ENCODE measurements at places on chromosomes 3 and 15.

DNA sequence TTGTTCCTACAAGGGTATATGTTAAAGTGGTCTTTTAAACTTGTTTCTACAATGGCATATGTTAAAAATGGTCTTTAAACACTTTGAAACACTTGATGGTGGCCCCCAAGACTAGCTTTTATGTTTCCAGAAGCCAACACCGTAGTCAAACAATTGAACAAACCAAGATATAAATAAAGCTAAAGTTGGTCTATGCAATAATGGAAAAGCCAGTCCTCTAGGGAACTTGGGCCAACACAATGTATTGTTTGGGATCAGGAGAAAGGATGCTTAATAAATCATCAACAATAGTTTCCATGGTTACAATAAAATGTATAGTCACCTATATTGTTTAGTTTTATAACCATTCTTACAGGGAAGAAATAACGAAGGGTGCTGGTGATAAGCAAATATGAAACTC, 137.2 kb downstream of the RORA start:
- DNase-seq = no peak

- no peak for DNase-seq
These were observed 332.7 kb upstream of the THBS1 start for GRCh38 chr15:39248204-39248603.

- DNase-seq = no peak
These were observed 981.3 kb upstream of the ALCAM start for GRCh38 chr3:104385421-104385820.

GRCh38 chr15:61530769-61531168, 301.7 kb upstream of the RORA start:
- no peak for DNase-seq

DNA sequence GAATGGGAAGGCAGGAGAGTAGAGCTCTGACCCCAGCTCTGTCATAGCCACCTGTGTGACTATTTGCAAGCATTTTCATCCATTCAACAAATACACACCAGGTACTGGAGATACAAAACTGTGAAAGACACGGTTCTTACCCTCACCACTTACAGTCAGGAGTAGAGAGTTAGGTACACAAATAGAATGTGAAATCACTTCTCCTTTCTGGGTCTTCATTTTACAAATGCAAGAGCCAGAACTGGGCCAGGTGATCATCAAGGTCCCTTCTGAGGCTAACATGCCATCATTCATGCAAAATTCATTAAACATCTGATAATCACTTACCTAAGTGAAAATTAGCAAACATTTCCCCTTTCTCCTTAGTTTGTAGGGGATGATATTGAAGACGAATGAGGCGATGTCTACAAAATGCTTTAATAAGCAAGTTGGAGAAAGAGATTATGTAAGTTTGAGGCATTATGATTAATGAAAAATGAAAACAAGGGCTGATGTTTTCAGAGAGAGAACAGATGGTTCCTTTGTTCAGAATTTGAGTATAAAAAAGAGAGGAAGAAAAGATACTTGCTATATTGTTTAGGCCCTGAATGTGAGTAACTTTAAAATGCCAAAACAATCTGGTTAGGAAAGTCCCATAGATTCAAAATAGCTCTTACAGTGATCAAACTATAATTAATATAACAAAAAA, 88.6 kb downstream of the LPP start:
- no peak for DNase-seq

DNA sequence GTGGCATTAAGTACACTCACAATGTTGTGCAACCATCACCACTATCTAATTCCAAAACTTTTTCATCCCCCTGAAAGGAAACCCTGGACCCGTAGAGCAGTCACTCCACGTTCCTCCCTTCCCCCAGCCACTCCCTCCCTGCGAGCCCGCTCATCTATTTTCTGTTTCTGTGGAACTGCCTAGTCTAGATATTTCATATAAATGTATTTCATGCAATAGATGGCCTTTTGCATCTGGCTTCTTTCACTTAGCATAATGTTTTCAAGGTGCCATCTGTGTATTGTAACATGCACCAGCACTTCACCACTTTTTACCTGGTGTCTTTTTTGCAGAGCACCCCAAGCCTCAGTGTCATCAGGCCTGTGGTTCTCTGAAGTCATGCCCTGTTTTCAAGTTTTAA, 10.7 kb downstream of the CGNL1 start:
- DNase-seq = no peak

- no peak for DNase-seq
These were observed 11.7 kb upstream of the FSTL1 start for GRCh38 chr3:120462409-120462959.

GRCh38 chr3:161415506-161416231, 44.4 kb upstream of the SPTSSB start:
- no peak for DNase-seq

DNA sequence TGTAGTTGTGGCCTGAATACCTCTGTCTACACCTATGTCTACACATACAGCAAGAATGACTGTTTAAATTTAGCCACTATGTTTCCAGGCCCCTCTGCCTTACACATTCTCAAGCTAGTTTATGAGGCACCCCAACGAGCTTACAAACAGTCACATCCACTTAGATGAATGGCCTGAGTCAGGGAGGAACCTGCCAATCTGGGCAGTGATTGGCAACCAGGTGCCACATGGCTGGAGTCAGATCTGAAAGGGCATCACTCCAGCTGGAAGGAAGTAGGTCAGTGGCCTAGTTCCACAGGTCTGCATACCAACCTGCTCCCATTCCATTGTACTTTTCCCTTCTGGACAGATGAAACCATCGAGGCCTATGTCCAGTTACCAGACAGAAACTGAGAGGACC, 136.3 kb downstream of the FOXP1 start:
- no peak for DNase-seq

- DNase-seq = no peak
These were observed 187.3 kb downstream of the SUCNR1 start for GRCh38 chr3:152060701-152061100.

DNA sequence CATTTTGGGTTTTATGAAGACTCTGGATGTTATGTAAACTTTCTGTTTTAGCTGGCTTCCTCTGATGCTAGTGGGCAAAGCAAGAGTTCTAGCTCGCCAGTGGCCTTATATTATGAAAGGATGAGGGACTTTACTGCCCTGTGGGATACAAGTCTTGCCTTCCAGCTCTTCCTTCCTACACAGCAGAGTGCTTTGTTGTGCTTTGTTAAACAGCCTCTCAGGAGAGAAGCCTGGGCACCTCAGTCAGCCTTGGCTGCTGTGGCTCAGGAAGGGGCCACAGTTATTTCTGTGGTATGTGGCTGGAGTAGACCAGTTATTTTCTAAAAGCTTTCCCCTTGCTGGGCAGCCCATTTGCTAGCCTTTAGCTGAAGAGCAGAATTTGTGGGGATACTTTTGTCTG, 69.5 kb upstream of the SUCLG2 start:
- no peak for DNase-seq

DNA sequence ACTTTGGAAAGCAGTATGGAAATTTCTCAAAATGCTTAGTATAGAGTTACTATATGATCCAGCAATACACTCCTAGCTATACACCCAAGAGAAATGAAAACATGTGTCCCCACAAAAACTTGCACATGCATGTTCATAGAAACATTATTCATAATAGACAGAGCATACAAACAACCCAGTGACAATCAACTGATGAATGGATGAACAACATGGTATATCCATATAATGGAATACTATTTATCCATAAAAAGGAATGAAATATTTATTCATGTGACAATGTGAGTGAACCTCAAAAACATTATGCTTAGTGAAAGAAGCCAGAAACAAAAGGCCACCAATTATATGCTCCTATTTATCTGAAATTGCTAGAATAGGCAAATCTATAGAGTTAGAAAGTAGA, 6.7 kb downstream of the MYH15 start:
- DNase-seq = no peak

GRCh38 chr3:128266453-128266852, 113.2 kb downstream of the EEFSEC start:
- no peak for DNase-seq

DNA sequence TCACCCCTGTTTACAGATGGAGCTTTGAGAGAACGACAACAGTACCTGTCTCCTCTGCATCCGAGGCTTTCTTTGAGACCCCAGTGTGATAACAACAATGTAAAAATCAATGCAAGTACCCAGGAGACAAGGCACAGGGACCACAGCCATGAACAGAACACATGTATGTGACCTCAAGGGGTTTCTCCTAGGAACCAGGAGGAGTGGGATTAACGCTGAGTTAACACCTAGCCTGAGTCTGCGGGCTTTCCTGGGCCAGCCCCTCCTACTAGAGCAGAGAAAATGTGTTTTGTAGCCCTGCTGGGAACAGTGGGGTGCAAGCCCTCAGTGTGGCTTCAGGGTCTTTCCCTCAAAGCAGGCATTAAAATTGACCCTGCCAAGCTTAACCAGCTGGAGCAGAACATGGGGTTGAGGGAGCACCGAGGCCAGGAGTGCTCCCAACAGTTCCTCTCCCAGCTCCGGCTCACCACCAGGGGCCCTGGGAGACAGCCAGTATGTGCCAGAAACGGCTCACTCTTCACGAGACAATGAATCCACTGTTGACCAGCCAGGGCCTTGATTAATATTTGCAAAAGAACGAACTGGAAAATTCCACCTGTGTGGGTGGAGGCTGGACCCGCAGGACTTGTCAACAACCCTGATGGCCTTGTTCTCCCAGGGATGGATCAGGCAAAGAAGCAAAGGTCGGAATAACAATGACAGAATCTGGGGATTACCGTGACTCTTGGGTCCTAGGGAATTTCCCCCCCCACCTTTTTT, 3.6 kb downstream of the CHDH start:
- DNase-seq = no peak

GRCh38 chr3:62295571-62295970, 77.8 kb downstream of the FEZF2 start:
- no peak for DNase-seq

GRCh38 chr3:100465892-100466777, 26.3 kb upstream of the TMEM45A start:
- DNase-seq = no peak

DNA sequence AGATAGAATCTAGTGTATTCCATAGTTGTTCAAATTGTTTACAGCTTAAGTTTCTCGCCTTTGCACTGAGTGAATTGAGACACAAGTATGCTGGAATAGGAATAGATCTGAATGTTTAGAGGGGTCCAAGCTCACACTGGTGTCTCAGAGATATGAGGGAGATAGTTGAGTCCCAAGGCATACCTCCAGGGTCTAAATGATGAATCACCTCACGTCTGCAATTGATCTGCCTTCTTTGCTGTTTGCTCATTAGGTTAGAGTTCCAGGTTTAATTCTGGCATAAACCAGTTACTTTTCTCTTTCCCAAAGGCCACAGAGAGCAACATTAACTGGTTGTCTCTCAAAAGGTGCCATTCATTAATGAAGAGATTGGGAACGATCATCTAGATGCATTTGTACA, 106.3 kb upstream of the MME start:
- no peak for DNase-seq
